Caki2 (cell line): ENCODE measurements at places on chromosomes 2 and 18.

DNA sequence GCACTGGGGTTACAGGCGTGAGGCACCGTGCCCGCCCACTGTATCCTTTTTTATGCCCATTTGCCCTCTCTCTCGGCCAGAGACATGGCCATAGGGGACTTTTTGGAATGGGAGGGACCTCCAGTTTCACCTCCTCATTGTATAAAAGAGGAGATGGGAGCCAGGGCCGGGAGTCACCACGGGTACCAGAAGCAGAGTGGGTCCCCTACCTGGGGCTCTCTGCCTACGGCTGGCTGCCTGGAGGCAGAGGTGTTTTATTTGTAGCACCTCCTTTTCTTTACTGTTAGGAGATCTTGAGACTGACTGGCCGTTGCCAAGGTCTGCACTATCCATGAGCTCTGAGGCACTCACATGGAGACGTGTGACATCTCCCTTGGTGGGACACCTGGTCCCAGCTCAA is 162.8 kb downstream of the LDLRAD4 start:
- DNase-seq = no peak

GRCh38 chr2:37600735-37601134 is 70.7 kb downstream of the CDC42EP3 start:
- DNase-seq = no peak

DNA sequence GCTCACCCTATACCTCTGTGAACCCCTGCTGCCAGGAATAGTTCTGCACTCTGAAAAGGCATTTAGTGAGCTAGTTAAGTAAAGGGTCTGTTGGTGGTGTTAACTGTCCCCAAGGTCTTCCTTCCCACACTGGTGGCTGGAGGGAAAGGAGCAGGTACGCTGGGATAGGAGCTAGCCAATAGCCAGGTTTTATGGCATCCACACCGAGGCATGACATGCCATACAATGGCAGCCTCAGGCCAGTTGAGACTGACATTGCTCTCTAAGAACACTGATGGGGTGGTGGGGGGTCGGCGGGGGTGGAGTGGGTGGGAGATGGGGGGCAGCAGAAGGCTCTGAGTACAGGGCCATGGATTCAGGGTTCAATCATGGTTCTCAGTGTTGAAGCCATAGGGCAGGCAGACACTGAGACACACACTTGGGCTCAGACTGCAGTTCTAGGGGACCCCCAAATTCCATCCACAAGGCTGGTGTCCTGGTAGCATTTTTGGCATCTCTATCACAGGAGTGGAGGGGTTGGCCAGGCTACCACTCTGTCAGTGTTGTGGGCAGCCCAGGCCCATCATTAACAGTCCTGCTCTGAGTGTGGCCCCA is 136.0 kb downstream of the CTIF start:
- DNase-seq = no peak

GRCh38 chr2:233055362-233055761 is 4.8 kb upstream of the INPP5D start:
- no peak for DNase-seq

- DNase-seq = no peak
These were observed 82.7 kb downstream of the FAM168B start for GRCh38 chr2:131010566-131010965.

DNA sequence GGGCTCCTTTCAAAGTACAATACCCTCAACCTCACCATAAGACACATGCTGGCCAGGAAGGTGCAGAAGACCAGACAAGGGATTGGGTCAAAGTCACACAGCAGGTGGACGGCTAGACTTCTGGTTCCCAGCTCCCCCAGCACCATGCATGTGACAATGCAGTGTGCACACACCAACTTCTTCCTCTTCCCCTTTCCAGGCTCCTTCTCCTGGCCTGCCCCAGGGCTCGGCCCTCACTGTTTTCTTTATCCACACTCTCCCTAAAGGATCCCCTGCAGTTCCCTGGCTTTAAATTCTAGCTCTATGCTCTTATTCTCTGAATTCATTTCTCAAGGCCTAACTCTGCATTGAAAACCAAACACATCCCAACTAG is 82.3 kb downstream of the LOXHD1 start:
- no peak for DNase-seq

DNA sequence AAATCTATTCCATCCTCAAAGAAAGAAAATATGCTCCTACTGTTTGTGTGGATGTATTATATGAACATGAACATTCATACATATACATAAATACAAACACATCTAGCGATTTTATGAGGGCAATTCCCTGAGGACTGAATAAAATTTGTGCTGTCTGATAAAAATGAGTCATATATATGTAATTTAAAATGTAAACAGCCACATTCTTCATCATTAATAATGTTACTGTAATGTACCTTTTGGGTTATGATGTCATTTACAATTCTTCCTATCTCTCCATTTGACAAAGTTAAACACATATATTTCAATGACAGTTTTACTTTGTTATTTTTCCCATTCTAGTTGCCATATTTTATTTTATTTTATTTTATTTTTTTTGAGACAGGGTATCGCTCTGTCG is 91.3 kb upstream of the ZFP36L2 start:
- no peak for DNase-seq

DNA sequence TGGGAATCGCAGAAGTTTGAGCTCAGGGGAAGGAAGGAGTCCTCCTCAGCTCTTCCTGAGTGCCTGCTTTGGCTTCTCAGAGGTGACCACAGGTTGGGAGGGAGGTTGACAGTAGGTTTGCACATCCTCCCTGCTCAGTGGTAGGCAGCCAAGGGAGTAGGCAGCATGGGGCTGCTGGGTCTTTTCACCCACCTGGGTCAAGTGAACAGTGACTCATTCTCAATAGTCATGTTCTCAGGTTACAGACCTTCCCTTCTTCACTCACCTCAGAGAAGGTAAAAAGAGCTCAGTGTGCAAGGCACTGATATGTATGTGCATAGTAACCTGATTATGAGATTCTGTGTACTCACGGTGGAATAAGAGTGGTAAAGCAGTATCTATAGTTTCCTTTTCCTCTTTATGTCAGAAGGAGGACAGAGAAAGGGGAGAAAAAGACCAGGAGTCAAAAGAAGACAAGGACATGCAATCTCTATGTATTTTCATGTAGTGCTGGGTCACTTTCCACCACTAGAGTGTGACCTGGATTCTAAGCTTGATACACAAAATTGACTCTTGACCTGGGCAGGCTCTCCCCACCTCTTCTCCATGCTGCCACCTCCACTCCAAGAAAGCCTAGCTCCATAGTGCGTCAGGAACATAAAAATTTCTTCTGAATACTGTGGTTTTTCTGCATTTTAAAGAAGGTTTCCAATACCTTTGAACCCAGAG is 36.5 kb upstream of the ASNSD1 start:
- no peak for DNase-seq

DNA sequence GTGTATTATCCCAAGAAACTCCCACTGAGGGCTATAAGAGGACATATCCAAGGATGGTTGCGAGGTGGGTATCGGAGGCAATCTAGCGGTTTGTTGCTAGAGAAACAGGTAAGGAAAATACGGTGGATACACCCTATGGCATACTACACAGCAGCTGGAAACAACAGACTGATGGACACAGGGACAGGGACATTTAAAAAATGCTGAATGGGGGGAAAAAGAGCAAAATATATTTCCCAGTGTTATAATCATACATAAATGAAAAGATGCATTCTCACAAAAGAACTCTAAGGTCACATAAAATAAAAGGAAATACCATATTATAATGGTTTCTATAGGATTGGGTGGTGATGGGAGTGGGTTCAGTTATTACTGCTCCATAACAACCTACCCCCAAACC is 95.9 kb downstream of the SMC6 start:
- DNase-seq = no peak

DNA sequence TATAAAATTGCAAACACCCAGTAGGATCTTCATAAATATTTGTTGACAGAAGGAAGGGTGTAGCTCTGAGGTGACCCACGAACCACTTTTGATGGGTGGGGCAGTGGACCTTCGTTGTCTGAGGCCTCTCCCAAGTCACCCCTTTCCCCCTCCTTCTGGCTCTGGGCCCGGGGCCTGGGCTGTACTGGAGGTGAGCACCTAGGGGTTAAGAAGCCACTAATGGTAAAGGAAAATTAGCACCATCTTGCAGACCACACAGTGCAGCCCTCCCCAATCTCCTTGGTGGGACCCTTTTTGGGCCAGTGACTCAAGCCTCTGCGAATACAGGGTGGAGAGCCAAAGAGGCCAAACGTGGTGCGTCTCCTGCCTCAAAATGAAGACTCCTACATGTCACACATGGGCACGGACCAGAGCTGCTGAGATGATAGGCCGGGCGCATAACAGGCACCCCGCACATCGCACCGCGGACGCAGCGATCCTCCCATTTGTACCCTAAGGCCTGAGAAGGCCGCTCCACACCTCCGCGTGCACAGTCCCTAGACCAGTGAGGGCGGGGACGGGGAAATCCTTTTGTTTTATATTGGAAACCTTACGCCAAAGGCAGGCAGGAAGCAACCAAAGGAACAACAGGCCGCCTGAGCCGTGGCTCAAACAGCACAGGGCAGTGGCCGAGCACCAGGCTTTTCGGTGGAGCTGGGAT is 31.9 kb upstream of the ATP6V1B1 start:
- DNase-seq = no peak

DNA sequence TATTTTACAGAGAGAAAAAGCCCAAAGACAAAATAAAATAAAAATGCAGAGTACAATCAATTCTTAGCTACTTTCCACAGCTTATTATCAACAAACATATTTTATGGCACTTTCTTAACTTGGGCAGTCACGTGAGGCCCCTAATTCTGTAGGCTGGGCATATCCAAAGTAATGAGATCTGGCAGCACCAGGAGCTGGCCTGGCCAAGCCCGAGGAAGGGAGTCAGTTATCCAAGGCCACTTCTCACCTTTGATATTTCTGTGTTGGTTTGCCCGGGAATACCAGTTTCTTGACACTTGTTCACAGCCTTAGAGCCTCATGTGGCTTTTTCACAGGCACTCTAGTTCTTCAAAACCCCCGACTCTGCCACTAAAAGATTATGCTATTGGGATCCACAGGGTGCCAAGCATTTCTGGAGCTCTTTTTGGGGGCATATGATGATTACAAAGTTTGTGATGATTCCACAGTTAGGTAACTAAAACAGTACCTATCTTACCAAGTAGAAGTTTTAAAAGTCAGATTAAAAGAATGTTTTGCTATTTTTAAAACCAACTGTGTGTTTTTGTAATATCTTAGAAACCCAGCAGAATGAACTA is 90.4 kb downstream of the MEP1B start:
- no peak for DNase-seq

- DNase-seq = no peak
These were observed 120.5 kb downstream of the ANKRD44 start for GRCh38 chr2:197190100-197190432.
